GM19239 (cell line): ENCODE measurements at places on chromosomes 2 and 18.

DNA sequence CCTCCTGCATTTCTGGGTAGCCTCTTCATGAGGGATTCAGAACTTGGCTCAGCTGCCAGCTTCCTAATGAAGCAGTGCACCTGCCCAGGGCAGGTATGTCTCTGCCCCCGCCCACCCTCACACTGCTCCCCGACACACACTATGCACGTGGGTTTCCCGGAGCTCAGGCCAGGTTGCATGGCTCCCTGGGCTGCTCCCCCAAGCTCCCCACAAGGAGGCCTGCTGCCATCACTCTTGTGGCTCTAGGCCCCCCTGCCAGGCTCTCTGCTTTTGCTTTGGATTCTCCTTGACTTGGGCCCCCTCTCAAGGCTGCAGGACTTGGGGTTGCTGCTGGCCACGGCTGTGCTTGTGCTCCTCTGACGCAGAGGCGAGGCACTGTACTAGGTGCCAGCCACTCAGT is 43.6 kb downstream of the ADD2 start:
- DNase-seq: no peak

DNA sequence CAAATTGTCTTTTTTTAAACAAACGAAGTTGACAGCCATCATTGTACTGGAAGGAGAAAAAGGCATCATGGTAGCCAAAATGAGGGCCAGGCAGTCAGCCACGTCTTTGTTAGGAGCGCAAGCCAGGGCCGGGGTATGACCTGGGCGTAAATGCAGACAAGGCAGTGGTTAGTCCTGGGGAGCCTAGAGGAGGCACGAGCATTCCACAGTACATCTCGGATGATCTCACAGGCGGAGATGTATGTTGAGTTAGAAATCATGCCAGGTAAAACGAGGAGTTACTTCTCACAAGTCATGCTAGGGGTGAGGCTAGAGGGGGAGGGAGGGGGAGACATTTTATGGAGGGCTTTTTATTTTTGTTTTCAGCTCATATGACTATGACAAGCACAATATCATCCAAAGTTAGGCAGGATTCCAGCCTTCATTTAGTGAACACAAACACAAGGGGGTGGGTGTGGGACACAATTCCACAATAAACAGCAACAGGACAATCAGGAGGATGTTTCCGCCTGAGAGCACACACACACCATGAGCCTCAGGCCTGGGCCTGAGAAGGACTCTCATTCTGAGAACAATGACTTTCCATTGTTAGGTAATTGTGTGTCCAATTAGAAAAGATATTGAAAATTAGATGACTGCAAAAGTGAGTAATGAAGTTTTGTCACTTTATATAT is 64.4 kb upstream of the PGAP1 start:
- no peak for DNase-seq

- no peak for DNase-seq
Observed at GRCh38 chr2:179694963-179695362, 166.4 kb downstream of the ZNF385B start.

DNA sequence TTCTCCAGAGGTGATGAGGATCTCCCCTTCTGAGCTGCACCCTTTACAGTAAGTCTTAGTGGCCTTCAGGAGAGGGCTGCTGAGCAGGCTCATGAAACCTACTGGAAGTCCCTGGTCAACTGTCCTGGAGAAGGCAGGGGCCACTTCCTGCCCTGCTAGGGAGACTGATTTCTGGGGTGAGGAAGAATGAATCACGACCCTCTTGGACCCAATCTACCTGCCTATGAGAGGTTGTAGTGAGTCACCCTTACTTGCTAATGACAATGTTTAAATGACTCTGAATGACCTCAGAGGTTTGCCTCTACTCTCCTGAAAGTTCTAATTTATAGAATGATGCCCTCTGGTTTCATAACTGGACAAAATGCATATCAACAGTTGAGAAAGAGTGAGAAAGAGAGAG is 79.4 kb upstream of the FAM136A start:
- no peak for DNase-seq

- DNase-seq: no peak
Observed at GRCh38 chr2:16284941-16285625, 344.7 kb downstream of the MYCN start.

DNA sequence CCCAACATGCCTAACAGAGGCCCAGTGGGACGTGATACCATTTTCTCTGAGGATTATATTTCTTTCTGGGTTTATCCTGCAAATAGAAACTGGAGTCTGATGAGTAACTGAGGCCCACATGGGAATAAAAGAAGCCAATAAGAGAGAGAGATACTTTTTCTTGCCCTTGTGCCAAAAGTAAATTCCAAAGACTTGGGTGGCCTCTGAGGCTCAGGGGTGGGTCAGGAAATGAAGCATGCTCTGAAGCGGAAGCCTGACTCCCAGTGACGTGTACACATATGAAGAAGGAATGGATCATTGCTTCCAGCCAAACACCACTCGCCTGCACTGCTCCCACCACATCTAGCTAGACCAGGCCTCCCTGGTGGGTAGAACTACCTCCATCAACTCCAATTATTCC is 273.6 kb upstream of the NCKAP5 start:
- no peak for DNase-seq

- no peak for DNase-seq
Observed at GRCh38 chr2:205762881-205763280, 80.6 kb downstream of the NRP2 start.

- DNase-seq: no peak
Observed at GRCh38 chr2:137951586-137951985, 12.7 kb upstream of the HNMT start.

GRCh38 chr18:26022585-26022984 is 67.8 kb downstream of the SS18 start:
- no peak for DNase-seq

GRCh38 chr2:153404792-153405191 is 73.8 kb downstream of the RPRM start:
- no peak for DNase-seq

- no peak for DNase-seq
Observed at GRCh38 chr2:160055726-160056108, 6.7 kb downstream of the PLA2R1 start.

DNA sequence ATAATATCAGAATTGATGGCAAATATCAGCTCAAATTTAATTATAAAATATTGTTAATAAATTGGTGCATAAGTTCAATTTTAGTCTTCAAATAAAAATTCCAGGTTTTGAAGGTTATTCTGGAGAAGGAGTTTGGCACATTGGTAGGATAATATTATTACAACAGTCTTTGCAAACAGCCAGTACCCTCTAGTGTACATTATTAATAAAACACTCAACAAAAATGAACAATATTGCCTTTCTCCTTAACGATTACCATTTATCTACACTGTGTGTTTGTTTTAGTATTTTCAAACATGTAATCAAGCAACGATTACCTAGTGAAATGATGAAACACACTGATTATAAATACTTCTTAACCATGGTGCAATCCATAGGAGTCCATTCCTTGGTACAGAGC is 334.0 kb upstream of the FSIP2 start:
- no peak for DNase-seq

- peak; percentile 43 for DNase-seq
Observed at GRCh38 chr2:216606551-216607276, 26.5 kb upstream of the IGFBP2 start.

- no peak for DNase-seq
Observed at GRCh38 chr2:125167152-125167551, 1142.1 kb downstream of the CNTNAP5 start.

DNA sequence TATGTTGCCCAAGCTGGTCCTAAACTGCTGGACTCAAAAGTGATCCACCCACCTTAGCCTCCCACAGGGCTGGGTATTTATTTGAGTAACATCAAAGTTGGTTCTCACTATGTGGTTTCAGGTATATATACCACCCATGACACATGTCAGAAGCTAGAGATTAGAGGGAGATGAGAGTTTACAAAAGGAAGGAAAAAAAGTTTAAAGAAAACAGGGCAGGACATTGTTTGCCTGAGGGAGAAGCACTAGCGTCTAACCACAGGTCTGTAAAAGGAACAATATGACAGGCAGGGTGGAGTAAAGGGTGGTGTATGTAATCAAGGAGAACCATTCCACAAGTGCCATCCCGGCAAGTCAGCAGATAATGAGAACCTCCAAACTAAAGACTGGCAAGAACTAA is 8.5 kb downstream of the CEP76 start:
- DNase-seq: no peak

- DNase-seq: no peak
Observed at GRCh38 chr18:44178476-44178875, 502.2 kb upstream of the SETBP1 start.

GRCh38 chr18:48571639-48572384 is 33.0 kb downstream of the CTIF start:
- DNase-seq: no peak

GRCh38 chr2:53786705-53787613 is at the start of the genes ASB3 and ERLEC1:
Gene ASB3 (minus strand): TSS chr2:53786953. CDS start chr2:53765572, 21,381 bp downstream.
Gene ERLEC1 (plus strand): TSS chr2:53787044. CDS start chr2:53787211, 167 bp downstream.
- DNase-seq: peak; percentile 69

GRCh38 chr18:5419030-5419429 is 123.5 kb upstream of the ZBTB14 start:
- no peak for DNase-seq

GRCh38 chr18:10838553-10838952 is 310.8 kb downstream of the PIEZO2 start:
- DNase-seq: no peak

DNA sequence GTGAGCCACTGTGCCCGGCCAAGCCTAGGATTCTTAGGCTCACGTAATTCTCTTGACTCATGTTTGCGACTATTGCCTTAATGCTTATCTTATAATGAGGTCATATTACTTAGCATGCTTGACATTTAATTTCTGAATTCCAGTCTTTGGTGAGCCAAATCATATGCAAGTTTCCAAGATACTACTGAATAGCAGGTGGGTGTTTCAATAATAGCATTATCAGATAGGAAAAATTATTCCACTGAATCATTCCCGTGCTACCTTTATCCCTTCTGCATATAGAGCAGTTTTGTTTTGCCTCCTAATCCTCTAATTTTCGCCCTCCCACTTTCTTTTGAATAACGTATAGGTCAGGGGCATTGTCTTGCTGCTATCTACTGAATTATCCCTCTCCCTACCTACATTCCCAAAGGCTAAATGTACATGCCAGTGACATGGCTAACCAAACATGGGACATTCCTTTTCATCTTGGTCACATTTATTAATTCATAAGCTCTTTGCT is 4.9 kb downstream of the DAW1 start:
- no peak for DNase-seq

- no peak for DNase-seq
Observed at GRCh38 chr18:4074647-4075046, 380.5 kb downstream of the DLGAP1 start.

DNA sequence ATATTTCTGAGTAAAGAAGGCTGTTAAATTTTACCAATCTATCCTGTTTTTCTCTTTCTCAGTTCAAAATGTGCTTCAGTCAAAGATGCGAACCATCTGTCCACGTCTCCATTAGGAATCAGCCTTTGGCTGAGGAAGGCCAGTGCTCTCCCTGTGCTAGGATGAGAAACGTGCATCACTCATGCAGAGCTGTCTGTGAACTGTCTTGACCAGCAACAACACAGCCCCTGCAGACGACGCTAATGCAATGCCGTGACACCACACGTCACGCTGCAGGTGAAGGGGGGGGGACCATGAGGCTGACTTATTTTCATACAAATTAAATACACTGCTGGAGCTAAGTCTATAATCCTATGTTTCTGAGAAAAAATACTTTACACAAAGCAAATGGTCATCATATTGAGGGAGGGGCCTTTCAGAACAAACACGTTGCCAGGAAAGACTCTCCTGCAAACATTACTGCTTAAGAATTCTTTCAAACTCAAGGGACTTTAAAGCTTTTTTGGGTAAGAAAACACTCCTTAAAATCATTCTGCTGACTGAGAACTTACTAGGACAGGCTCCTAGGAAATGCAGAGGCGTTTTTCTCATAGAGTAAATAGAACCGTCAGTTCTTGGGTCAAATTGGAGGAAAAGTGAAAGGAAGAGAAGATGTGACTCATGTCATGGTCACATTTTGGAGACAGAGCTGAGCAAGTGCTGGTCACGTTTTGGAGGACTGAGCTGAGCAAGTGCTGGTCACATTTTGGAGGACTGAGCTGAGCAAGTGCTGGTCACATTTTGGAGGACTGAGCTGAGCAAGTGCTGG is 97.0 kb downstream of the MBP start:
- DNase-seq: no peak

- no peak for DNase-seq
Observed at GRCh38 chr2:85699325-85699724, 5.2 kb downstream of the GNLY start.

- DNase-seq: no peak
Observed at GRCh38 chr18:293536-293935, 25.7 kb upstream of the THOC1 start.

GRCh38 chr2:20621366-20622295 is 29.3 kb downstream of the HS1BP3 start:
- no peak for DNase-seq

GRCh38 chr2:30127016-30127893 is 19.6 kb upstream of the YPEL5 start:
- DNase-seq: no peak

- no peak for DNase-seq
Observed at GRCh38 chr18:2417861-2418610, 153.3 kb downstream of the METTL4 start.

GRCh38 chr2:173589604-173590275 is 235.1 kb downstream of the CDCA7 start:
- DNase-seq: no peak

GRCh38 chr18:59501920-59502273 is 142.8 kb upstream of the LMAN1 start:
- DNase-seq: no peak

DNA sequence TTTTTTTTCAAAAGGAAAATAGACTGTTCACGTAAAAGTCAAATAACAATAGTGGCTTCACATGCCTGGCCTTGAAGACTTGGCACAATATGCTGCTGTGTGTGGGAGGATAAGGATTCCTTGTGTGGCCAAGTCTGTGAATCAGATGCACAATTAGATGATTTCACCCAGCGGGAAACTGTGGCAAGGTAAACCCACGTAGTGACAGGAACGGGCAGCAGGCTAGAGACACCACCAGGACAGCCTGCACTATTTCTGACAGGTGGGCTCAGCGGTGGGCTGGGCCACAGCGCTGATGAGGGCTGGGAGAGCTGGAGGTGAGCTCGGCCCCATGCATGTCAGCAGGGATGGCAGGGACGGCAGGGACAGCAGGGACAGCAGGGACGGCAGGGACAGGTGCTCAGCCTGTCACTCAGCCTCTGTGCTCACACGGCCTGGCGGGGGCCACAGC is 21.6 kb downstream of the SNORC start:
- no peak for DNase-seq

GRCh38 chr2:99956232-99957030 is 186.0 kb downstream of the AFF3 start:
- DNase-seq: no peak

DNA sequence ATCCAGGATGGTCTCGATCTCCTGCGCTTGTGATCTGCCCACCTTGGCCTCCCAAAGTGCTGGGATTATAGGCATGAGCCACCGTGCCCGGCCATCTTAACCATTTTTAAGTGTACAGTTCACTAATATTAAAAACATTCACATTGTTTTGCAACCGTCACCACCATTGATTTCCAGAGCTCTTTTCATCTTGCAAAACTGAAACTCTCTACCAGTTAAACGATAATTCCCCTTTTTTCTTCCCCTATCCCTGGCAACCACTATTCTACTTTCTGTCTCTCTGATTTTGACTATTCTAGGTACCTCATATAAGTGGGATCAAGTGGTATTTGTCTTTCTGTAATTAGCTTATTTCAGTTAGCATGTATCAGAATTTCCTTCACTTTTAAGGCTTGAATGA is 16.8 kb upstream of the NEUROD1 start:
- DNase-seq: no peak
